ENCODE measurements at places on chromosomes 3 and 15. TPM values are rescaled to one million over a fixed set of nuclear protein-coding genes. Genes with fewer than 3 reads are reported as not detected.

DNA sequence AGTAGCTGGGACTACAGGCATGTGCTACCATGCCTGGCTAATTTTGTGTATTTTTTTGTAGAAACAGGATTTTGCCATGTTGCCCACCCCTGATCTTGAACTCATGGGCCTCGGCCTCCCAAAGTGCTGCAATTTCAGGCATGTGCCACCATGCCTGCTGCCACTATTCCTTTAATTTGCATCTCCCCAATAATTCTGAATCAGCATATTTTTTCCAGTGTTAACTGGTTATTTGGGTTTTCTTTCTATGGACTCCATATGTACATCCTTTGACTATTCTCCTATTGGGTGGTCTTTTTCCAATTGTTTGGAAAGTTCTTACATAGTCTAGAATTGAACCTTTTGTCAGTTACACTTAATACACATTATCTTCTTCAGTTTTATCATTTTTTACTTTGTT is 28.1 kb downstream of the HLTF start:
- peaks cover 45% of the 10 kb centered on the region for H3K36me3 ChIP-seq
- H3K27ac ChIP-seq = no peak overlapping the region
- no peaks in the 10 kb centered on the region for H3K4me1 ChIP-seq
- H3K4me3 ChIP-seq = no peak overlapping the region
- DNase-seq = no peak
- H3K27me3 ChIP-seq = no peaks in the 10 kb centered on the region

DNA sequence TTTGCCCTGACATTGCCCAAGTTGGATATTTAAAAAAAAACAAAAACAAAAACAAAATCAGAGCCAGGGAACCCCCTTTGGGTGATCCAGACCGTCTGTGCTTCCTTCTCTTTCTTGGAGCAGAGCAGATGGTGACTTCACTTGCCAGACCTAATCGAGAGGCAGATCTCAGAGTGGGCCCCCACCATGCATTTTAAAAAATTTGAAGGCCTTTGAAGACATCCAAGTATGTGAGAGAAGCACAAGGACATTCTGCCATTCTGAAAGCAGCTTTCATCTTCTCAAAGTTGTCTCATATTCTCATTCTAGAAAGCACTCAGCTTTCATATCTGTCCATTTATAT is 93.3 kb downstream of the SV2B start:
- DNase-seq = no peak
- H3K4me1 ChIP-seq = no peaks in the 10 kb centered on the region
- no peak overlapping the region for H3K4me3 ChIP-seq
- no peaks in the 10 kb centered on the region for H3K36me3 ChIP-seq

DNA sequence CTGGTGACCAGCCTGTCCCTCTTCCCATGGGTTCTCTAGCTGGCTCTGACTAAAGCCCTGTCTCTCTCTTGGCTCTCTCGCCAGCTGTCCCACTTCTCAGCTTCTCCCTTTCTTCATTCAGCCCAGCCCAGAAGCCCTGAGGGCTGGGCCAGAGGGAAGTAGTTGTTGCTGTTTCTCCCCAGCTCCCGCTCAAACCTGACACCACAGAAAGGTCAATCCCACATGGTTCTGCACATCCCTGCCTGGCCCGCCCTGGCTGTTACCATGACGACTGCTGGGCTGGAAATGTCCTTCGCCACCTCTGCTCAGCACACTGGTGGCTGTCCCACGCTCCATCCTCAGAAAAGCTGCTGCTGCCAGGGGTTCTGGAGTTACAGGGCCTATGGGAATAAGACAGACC is 25.9 kb downstream of the CCDC32 start:
- H3K27ac ChIP-seq = no peak overlapping the region
- H3K4me3 ChIP-seq = no peak overlapping the region
- H3K4me1 ChIP-seq = peaks cover 2% of the 10 kb centered on the region

DNA sequence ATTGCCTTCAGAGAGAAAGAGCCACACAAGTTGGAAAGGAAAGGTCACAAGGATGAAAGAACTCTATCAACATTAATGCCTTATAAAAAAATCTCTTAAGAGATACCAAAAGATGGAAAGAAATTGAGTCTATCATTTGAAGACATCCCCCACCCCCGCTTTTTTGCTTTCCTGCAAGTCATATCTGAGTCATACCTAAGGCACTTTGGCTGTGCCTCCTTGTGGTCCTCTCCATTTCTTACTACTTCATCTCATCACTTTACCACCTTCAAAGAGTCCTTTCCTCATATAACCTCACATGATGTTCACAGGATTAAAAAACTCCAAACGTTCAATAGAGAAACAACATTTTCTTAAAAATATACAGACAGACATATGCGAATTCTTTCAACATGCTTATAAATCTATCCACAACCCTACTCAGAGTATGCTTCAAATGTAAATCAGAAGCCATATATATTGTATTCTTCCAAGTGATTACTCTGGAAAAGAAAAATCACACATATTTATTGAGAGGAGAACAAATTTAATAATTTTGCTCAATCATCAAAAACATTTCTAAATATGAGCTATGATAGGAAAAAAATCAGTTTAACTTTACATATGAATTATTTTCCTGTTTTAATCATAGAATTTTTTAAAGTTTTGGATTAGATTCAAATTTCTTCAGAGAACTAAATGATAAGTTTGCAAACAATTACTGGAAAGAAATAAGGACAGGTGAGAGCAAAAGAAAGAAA is 1003.9 kb upstream of the CFAP20DC start:
- peaks cover 65% of the 10 kb centered on the region for H3K4me1 ChIP-seq
- DNase-seq = no peak
- H3K27me3 ChIP-seq = no peaks in the 10 kb centered on the region
- H3K36me3 ChIP-seq = peaks cover 26% of the 10 kb centered on the region

- H3K27me3 ChIP-seq = no peaks in the 10 kb centered on the region
- no peaks in the 10 kb centered on the region for H3K4me1 ChIP-seq
- no peaks in the 10 kb centered on the region for H3K36me3 ChIP-seq
- no peak for DNase-seq
- no peak overlapping the region for H3K4me3 ChIP-seq
Measured at GRCh38 chr3:82080792-82081191, 319.3 kb upstream of the GBE1 start.

HTR3D gene
- not detected for total RNA-seq

RCN2 gene
- 24.9 TPM for total RNA-seq

TRAK1 gene
- 23.7 TPM for total RNA-seq

Data from activated CD4-positive, alpha-beta memory T cell treated with anti-CD3 and anti-CD28 coated beads, Interleukin-2, amount 10 ng/mL, durations not matched to agents 7 days and 5 days (primary cell).